Erythroblast (primary cell): ENCODE measurements at places on chromosomes 6 and 20.
A peak's percentile ranks its signal among the peaks of the same experiment; 100 is the strongest.

- DNase-seq: no peak
These were observed 36.4 kb upstream of the MARCKS start for GRCh38 chr6:113820761-113821160.

- no peak for DNase-seq
These were observed 136.6 kb downstream of the SYNDIG1 start for GRCh38 chr20:24605937-24606455.

DNA sequence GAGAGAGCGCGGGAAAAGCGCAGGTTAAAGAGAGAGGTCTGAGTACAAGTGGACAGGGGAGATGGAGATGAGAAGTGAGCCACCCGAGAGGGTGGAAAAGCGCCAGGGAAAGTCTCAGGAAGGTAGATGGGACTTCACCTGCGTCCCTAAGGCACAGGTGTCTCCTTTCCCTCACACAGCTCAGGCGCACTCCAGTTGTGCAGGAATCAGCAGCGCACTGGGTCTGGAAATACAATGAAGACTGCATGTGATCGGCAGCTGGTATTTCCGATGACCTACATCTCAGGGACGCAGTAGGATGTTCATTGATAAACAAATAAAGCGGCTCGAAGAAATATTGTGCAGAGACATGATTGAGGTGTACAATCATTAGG is 432 bp upstream of the KHDRBS2 start:
- DNase-seq: no peak

- no peak for DNase-seq
These were observed 37.7 kb downstream of the MAP3K4 start for GRCh38 chr6:161029195-161029809.

GRCh38 chr6:44096612-44097011 is 30.6 kb downstream of the MRPL14 start:
- DNase-seq: peak; percentile 88

DNA sequence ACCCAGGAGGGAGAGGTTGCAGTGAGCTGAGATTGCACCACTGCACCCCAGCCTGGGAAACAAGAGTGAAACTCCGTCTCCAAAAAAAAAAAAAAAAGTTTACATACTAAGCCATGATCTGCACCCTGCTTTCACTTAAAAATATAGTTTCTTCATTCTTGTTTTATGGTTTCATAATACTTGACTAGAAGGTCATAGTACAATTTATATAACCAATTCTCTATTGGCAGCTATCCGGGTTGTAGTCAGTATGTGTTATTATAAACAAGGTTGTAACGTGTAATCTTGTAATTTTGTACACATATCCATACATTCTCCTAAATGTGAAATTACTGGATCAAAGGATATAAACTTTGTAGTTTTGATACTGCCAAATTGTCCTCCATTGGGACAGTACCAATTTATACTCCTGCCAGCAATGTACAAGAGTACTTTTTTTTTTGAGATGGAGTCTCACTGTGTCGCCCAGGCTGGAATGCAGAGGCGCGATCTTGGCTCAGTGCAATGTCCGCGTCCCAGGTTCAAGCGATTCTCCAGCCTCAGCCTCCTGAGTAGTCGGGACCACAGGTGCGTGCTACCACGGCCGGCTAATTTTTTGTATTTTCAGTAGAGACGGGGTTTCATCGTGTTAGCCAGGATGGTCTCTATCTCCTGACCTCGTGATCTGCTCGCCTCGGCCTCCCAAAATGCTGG is 144.8 kb downstream of the GJA10 start:
- DNase-seq: no peak

DNA sequence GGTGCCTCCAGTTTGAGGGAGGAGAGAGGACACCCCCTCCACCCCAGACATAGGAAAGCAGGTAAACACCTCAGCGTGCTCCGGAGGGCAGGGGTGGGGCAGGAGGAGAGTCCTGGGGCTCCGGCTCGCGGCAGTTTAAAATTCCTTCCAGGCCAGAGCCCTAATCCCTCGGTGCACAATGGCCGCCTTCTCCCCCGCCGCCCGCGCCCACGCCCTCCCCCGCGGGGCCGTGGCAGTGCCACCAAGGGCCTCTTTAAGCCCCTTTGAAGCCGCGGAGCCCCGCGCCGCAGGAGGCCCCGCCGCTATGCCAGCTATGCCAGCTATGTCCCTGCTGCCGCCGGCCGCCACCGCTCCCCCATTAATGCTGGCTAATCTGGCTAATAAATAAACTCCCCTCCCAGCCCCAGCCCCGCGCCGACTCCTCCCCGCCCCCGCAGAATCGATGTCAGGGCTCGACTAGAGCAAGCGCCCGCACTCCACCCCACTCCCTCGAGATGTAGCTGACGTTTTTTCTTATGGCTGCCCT is 125.1 kb downstream of the MRPL14 start:
- peak; percentile 78 for DNase-seq
